Activated CD8-positive, alpha-beta memory T cell treated with anti-CD3 and anti-CD28 coated beads, Interleukin-2, amount 50 U/mL, for 48 hours (primary cell): ENCODE measurements at places on chromosomes 7 and 10.

- peak; percentile 72 for DNase-seq
These were observed 13.1 kb downstream of the IFT22 start for GRCh38 chr7:101308245-101309085.

GRCh38 chr10:88048312-88048711 is 184.9 kb downstream of the PTEN start:
- DNase-seq: no peak

DNA sequence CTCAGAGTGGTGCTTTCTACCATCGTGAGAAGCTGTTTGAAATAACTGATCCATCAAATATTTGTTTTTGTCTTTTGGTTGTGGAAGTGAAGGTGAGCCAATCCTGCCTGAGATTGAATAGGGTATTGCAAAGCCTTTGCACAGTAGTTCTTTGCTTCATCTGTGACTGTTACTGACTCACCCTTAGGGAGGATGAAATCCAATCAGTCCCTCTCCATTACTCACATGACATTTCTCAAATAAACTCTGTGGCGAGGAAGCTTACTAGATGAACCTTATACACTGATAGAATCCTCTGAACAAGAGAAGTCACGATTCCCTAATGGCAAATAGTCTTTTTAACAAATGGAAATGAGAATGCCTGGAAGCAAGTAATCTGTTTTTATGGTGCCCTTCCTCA is 31.9 kb downstream of the HEPACAM2 start:
- no peak for DNase-seq

DNA sequence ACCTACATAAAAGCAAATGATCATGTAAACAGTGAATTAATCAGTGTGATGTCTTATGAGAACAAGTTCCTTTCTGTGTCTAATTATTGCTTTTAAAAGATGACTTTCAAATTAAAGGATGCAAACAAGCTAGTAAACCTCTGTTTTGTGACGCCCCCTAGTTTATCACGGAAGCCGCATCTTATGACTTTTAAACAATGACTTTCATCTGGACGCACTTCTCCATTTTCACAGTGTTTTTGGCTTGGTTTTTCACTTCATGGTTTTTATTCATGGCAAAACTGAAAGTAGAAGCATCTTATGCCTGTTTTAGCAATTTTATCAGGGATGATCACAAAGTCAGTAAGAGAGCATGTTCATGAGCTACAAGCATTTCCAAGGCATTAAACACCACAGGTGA is 35.0 kb downstream of the ITGA8 start:
- DNase-seq: no peak

GRCh38 chr7:144407266-144407931 is 3.9 kb upstream of the NOBOX start:
- no peak for DNase-seq

DNA sequence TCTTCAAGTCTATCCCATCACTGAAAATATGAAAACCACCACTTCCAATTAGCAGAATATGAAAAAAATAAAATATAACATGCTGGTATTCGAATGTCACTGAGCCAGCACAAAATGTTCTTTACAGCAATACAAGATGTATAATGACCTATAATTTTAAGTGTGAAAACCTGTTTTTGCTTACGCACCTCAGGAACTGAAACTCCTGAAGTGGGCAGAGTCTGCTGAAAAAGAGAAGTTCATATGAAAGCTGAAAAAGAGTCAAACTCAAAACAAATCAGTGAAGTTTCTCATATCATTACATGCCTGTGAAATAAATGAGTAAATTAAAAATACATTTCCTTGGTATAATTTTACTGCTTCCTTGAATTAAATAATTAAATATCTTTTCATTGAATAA is 272.5 kb downstream of the DGKB start:
- no peak for DNase-seq

- DNase-seq: no peak
These were observed 34.7 kb downstream of the ENTPD7 start for GRCh38 chr10:99693933-99694583.

DNA sequence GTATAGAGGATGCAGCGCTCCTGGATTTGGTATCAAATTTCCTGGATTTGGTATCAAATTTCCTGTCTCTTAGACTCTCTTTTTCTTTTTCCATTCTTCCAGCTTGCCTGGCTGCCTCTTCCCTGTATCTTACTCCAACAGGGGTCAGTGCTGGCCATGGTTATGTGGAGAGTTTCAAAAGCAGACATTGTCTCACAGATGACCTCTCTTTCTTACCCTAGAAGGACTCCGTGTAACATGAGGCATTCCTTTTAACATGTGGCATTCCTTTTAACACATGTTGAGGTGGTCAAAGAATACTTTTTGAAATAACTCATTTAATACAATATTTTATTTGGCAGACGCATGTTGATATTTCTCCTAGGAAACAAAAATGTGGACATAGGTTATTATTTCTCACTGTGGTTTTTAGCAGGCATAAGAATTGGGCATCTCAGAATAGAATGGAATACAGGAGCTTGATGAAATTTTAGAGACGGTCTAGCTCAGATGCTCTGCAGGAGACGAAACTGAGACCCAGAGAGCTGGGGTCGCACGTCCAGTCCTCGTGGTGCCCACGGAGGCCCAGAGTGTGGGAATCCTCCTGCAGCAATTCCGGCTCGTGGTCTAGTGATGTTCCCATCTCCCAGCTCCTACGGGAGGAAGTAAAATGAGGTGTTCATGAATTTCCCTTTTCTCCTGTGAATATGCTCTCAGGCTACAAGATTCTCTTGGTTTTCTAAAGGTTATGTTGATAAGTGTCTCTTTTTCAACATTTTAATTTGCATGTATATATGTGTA is 59.6 kb upstream of the PITRM1 start:
- DNase-seq: no peak

- no peak for DNase-seq
These were observed 31.0 kb downstream of the PPIF start for GRCh38 chr10:79378383-79378646.

DNA sequence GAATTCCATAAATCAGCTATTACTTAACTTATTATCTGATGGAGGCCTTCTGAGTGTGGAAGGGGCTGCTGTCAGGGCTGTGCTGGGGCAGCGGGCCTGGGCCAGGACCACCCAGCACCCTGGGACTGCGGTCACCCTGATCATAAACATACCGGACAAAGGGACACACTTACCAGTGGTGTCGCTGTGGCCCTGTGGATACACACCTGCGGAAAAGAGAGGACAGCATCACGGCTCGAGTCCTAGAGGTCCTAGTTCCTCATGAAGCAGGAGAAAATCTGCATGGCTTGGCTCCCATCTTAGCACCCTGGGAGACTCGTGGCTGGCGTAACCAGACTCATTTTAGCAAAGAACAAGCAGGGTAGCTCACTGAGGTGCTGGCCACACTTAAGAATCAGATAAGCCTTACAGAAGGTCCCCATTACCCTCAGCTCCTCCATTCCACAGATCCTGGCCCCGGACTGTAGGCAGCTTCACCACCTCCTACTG is 17.7 kb downstream of the IL15RA start:
- no peak for DNase-seq

GRCh38 chr7:44489955-44490350 is 505 bp downstream of the NUDCD3 start:
- no peak for DNase-seq

- no peak for DNase-seq
These were observed 72.2 kb downstream of the GTF2IRD1 start for GRCh38 chr7:74525881-74526280.

DNA sequence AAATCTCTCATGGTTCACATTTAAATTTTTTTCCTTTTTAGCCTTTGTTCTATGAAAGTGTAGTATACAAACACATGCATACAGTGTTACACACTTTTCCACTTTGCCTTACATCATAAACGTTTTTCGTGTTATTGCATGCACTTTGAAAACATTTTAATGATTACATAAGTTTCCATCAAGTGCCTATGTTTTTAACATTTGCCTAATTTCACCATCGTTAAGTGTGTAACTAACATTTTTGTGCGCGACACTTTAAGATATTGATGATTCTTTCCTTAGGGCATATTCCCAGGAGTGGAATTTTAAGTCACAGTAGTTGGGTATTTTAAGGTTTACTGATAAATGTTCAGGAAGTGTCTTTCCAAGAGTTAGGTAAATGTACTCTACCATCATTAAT is 1.5 kb upstream of the FRAT2 start:
- no peak for DNase-seq

DNA sequence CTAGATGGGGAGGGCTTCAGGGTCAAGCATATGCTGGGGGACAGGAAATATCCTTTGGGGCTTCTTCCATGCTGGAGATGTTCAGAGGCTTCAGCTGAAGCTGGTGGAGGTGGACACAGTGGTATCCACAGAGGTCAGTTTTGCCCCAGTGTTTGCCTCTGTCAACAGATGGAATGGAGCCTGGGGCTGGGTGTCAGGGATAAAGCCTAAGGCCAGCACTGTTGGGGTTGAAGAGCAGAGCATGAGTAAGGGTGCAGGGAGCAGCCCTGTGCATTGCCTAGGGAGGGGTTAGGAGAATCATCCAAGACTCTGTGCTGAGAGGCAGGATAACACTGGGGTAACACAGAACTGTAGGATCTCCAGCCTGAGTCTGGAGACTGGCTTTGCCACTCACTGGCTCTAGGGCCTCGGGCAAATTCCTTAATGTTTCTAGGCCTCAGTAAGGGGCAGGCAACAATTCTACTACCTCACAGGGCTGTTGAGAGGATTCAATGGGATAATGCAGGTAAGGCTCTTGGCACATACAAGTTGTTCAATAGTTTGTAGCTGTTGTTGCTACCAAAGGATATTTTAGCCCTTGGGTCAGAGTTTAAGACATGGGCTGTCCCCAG is 21.8 kb upstream of the MYL7 start:
- DNase-seq: peak; percentile 30

DNA sequence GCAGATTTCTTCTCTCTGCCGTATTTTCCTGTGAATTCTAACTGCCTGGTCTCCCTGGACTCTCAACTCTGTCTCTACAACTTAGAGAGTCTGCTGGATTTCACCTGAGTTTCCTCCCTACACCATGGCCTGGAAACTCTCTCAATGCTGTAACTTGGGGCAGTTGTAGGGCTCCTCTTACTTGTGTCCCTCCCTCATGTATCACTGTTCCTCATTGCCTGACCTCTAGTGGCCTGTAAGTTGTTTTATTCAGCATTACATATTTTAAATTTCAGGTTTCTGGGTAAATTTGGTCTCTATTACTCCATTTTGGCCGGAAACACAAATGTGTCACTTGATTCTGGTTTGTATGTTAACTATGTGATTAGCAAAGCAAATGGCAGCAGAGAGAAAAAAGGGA is 70.9 kb downstream of the DYNC1I1 start:
- DNase-seq: no peak

DNA sequence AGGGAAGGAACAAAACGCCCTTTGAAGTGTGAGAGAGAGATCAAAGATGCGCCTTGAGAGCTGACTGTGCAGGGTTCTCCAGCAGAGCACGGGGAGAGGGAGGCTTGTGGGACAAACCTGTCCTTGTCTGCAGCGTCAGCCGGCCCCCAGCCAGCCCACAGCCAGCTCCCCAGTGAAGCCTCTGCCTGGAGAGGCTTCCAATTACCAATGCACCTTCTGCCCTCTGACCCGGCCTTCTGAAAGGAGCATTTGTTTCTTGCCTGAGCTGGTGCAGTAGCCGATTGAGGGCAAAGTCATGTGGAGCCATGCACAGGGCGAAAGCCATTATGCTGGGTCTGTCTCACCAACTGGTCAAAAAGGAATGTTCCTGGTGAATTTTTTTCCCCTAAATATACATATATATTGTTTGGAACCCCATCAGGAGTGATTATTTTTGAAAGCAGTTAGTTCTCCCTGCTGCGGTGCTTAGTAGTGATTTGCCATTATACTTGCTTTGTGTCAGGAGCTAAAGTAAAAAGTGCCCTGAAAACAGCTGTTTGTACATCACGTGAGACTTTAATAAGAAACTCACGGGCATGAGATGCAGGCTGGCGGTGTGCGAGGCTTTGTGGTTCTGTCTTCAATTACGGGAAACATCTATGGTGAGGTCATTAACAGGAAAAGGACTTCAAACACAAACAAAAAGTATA is 268.6 kb downstream of the KLF6 start:
- DNase-seq: no peak

- no peak for DNase-seq
These were observed 15.2 kb upstream of the EGR2 start for GRCh38 chr10:62831346-62831745.

- no peak for DNase-seq
These were observed 17.8 kb downstream of the CCNJ start for GRCh38 chr10:96061232-96061631.

GRCh38 chr7:1331561-1332467 is 99.1 kb downstream of the UNCX start:
- no peak for DNase-seq

DNA sequence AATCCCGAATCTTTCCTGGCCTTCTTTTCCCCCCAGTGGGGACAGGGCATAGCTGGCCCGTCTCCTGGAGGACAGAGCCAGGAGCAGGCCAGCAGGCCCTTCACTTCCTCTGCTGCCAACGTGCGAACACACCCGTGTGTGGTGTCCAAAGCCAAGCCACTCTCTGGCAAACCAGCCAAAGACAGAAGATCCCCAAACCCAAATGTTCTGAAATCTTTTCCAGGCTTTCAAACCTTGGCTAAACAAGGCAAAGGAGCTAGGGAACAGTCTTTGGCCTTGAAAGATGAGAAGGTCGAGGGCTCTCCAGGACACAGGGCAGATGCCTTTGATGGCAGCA is 63.0 kb downstream of the PROSER2 start:
- DNase-seq: no peak

- DNase-seq: no peak
These were observed 163.8 kb downstream of the RNF133 start for GRCh38 chr7:122535086-122535485.

GRCh38 chr10:125709553-125710474 is 9.7 kb upstream of the EDRF1 start:
- DNase-seq: no peak

- no peak for DNase-seq
These were observed 23.6 kb upstream of the ITGB8 start for GRCh38 chr7:20307119-20307518.

- DNase-seq: no peak
These were observed 1.3 kb downstream of the IMMP2L start for GRCh38 chr7:111560773-111561653.

- DNase-seq: no peak
These were observed 157.9 kb upstream of the CSTF2T start for GRCh38 chr10:51857305-51857704.

GRCh38 chr7:30886608-30887011 is 25.0 kb upstream of the AQP1 start:
- no peak for DNase-seq

- no peak for DNase-seq
These were observed 35.2 kb upstream of the KLF6 start for GRCh38 chr10:3820255-3820654.
